ENCODE measurements at places on chromosomes 1 and 21.

DNA sequence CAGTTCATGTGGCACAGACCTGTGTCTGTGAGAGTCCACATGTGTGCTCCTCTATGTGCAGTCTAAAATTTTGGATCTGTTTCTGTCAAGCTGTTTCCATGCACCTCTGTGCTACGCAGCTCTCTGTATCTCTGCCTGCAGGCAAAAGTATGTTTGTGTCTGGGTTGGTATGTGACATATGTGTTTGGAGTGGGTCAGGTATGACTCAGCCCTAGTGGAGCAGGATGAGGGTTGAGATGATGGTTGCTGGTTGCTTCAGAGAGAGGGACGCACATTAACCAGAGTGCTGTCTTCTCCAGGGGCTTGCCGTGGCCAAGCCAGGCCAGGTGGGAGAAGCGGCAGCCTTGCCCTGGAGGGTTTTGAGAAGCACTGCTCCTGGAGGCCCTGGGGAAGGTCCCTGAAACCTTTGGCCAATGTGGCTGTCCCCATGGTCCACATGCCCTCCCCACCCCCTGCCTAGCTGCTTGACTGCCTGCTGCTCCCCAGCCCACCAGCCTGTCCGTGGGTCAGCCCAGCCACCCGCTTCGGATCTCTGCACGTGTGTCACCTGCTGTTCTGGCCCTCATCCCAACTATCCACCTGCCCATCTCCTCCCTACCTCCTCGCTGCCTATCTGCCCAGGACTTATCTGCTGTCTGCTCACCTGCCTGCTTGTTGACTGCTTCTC lies 4.1 kb upstream of the EVA1B start:
- no peak for DNase-seq

DNA sequence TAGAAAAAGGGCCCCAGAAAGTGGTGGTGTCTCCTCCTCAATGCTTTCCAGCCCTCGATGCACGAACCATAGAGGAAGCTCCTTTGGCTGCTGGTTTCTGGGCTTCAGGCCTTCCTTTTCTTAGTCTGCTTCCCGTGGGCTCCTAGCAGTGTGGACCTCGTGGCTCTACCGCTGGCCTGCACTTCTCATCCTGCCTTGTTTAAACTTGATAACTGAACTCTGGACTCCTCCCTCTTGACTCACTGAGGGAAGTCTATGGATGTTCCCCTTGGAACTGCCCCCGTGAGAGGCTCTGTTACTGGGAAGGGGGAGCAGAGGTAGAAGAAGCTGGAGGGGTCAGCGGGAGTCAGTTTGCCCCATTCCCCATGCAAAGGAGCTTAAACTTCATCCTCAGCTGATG lies 75.3 kb upstream of the WDR26 start:
- DNase-seq = no peak

GRCh38 chr1:207069061-207069460 lies 16.0 kb downstream of the PFKFB2 start:
- DNase-seq = no peak

DNA sequence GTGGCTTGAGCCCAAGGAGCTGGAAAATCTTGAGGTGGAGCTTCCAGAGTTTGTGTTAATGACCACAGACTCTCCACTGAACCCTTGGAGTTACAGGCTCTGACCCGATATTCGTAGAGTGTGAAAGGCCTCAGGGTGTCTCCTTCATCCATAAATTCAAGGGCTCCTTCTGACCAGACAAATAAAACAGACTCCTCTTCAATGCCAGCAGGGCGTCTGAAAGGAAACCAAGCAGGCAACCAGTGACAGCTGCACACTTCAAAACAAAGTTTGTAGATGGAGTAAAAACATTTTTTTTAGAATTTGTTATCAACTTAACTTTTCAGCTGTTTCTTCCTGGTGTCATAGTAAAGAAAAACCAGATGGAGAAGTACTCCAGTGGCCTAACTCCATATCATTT lies 161.1 kb downstream of the KCTD3 start:
- DNase-seq = no peak

DNA sequence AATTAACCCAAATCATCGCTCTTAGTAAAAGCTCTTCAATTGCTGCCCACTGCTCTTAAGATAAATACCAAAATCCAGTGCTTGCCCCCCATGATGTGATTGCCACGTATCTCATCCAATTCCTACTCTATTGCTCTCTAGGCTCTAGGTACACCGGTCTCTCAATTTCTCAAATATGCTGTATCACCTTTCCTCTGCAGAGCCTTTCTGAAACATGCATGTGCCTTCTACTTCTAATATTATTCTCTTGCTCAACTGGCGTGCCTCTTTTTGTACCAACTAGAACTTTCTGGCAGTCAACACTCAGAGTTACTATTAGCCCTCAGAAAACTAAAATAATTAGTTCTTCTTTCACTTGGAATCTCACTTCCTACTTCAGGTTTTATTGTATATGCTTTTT lies 111.7 kb upstream of the LBR start:
- DNase-seq = no peak

DNA sequence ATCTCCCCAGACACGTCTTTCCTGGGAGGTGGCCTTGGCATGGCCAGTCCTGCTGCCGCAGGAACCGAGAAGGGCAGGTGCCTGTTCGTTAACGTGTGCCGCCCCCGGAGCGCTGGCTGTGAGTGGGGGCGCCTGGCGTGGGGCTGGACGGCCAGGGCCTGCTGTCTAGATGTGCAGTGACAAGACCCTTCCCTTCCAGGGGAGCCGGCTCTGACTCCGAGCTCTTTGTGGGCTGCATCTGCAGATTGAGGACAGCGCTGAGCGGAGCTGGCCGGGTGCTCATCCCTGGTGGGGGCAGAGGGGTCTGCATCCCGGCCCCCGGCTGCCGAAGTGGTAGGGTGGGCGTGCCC lies 13.0 kb downstream of the COL18A1 start:
- DNase-seq = no peak

GRCh38 chr1:89951766-89952604 lies 42.9 kb upstream of the ZNF326 start:
- no peak for DNase-seq

- DNase-seq = no peak
Observed at GRCh38 chr1:59733443-59734141, 81.2 kb upstream of the HOOK1 start.

DNA sequence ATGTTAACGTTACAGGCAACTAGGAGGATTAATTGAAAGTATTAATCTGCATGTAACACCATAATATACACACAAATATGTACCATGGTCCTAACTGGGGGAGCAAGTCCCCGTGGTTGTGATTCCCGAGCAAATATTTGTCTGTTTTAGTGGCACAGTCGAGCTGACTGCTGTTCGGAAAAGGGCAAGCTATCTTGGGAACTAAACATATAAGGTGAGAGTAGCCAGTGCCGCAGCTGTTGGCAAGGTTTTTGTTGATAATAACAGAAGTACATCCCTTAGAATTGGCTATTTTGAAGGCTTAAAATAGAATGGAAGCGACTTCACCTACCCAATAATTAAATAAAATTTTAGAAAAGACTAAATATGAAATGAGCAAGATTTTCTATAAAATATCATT lies 45.5 kb downstream of the UCHL5 start:
- DNase-seq = no peak

DNA sequence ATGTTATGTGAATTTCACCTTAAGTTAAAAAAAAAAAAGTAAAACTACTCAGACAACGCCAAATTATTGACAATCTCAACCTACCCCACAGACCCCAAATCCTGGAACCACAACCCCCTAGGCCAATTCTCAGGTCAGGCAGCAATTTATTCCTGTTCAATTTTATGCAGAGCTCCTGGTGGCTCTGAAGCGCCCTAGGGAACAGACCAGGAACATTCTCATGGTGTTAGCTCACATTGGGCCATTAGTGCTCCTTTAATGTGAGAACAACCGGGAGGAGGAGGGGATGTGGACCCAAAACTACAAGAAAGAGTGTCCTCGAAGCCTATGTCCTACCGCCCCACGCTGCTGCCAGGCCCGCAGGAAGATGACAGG lies 403 bp upstream of the PSEN2 start:
- no peak for DNase-seq

GRCh38 chr1:232142403-232143314 lies 487.3 kb downstream of the SIPA1L2 start:
- no peak for DNase-seq

DNA sequence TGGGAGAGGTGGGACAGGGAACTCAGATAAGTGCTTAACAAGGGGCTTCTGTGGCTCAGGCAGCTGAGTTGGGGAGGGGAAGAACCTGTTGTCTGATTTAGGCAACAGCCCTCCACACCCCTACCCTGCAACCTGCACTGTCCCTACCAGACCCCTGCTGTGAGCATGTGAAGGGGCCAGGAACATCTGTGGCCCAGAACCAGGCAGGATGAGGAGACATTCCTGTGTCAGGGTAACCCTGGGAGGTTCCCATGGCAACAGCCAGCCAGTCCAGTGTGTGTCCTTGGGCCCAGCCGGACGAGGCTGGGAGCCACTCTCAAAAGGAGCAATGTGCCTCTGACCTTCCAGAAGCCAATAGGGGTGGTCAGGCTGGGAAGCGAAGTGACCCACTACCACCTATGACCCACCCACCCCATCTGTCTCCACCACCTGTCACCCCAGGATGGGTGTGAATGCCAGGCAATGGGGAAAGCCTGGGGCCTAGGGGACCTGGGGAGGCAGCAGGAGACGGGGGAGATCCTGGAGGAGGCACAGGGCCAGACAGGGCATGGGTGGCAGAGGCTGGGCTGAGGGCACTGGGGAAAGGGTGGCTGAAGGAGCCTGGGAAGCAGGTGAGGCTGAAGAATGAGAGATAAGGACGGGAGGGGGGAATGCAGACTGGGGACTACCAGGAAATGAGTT lies 5.0 kb upstream of the PMVK start:
- DNase-seq = peak; percentile 60

DNA sequence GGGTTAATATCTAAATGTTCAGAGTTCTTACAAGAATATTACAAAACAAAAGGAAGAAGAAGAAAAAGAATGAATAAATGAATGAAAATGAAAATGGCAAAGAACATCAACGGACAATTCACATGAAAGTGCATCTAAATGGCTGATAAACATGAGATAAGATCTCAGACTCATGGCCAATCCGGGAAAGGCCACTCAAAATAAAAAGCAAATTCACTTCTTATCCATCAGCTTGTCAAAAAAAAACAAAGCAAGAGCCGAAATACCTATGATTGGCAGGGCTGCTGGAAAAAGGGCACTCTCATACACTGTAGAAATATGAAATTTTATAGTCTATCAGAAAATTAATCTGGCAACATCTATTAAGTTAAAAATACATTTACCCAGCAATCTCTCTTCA lies 103.6 kb upstream of the EDEM3 start:
- no peak for DNase-seq

DNA sequence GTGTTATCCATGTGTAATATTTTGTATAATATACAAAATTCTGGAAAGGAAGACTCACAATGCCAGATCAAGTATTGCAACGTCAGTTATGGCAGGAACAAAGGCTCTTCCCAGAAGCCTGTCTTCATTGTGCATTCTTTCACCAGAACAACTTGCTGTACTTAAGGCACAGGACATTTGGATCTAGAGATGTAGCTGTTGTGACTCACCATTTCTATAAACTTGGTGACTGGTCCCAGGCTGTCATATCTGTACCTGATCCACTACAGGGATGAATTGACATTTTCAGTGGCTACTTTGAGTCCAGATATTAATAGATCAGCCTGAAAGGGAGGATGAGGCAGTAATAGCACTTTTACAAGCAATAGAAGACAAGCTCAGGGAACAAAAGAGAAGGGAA lies 299.8 kb downstream of the DISC1 start:
- DNase-seq = no peak

- DNase-seq = no peak
Observed at GRCh38 chr1:202015662-202015937, 5.2 kb downstream of the ELF3 start.

- DNase-seq = no peak
Observed at GRCh38 chr1:832136-832535, 91.6 kb upstream of the SAMD11 start.

GRCh38 chr1:115314765-115315164 lies 23.3 kb downstream of the NGF start:
- no peak for DNase-seq

DNA sequence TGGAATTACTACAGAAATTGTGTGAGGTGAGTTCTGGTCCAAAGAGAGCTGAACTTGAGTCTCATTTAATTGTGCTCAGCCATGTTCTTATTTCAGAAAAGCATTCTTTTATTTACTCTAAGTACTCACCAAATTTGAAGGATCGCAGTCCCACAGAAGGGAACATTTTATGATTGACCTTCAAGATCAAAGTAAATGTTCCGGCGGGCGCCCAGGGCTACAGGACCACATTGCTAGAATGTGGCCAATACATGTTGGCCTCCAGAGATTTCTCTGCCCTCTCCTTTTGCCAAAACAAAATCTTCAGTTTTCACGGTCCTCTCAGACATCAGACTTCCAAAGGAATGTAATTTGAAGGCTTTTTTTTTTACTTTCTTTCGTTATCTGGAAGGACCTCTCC lies 237.8 kb downstream of the FMN2 start:
- DNase-seq = no peak

GRCh38 chr1:19429611-19430010 lies 55.7 kb downstream of the CAPZB start:
- no peak for DNase-seq

DNA sequence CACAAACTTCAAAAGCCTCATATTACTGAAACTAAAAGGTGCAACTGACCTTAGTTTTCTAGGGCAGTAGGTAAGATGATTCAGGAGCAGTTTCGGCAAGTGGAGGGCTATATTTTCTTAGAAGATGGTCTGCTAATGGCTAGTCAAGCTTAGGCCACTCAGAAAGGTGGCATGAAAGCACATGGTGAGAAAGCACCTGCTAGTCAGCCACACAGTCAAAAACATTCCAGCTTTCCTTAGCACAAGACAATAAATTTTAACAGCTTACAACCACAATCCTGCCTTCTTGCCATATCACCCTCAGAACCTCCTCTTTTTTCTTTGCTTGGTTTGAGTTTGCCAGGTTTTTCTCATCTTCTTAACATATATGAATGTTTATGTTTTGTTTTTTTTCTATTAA lies 81.1 kb upstream of the SLFNL1 start:
- no peak for DNase-seq

GRCh38 chr1:92538413-92539061 lies 51.8 kb upstream of the GFI1 start:
- DNase-seq = no peak

- DNase-seq = no peak
Observed at GRCh38 chr1:206460836-206461426, 9.3 kb upstream of the IKBKE start.

DNA sequence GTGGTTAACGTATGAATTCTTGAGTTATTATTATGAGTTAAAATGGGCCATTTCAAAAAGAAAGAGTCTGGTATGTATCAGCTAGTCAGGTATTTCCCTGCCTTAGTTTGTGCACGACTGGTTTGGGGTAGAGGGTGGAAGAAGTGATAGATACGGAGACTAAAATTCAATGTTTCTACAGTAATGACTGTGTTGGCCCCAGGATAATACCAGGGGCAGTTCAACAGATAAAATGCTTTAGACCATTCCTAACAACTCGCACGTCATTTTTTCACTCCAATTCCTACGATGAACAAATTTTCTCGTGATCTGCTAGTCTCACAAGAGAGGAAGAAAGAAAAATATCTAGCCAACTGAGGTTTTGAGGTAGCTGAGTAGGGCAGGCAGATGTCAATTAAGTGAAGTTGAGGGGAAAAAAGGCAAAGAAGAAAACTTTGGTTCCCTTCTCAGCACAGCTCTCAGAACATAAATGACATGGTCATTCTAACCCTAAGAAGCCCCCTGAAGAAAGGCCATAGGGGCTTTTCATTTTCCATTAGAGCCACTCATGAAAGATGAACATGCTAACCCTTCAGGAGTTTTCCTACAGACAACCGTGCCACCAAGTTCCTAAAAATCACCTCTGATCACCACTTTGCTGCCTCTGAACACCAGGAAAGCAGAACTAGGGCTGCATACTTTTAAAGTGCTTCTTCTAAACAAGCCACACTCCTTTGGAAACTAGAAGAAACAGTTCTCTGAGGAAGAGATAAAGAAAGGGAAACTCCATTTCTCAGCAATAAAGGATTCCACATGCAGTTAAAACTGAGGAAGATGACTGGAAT lies 5.6 kb downstream of the MCOLN2 start:
- DNase-seq = no peak
